Glutamatergic neuron (in vitro differentiated cells): ENCODE measurements at places on chromosomes 4 and X.

DNA sequence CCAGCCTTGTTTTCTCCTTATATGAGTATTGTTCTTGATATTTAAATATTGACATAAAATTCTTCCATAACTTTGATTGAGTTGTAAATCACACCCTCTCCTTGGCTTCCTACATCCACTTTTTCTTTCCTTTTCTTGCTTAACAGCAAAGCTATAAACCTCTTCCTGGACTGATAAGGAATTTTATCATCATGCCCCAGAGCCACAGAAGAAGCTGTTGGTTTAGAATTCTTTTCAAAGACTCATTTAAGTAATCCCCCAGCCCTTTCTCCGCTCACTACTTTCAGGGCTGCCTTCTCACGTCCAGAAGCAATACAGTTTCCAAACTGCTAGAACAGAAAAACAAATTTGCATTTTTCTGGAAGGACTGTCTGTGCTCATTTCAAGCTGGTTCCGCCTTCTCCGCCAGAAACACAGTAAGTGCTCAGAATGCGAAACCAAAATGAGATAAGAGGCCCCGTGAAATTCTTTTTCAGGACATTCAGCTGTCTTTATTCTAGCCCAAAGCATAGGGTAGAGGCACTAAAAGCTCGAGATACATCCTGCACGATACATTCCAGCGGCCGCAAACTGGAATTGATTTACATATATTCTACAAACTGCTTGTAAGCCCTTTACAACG lies 849 bp downstream of the MID1 start:
- no peak for DNase-seq

DNA sequence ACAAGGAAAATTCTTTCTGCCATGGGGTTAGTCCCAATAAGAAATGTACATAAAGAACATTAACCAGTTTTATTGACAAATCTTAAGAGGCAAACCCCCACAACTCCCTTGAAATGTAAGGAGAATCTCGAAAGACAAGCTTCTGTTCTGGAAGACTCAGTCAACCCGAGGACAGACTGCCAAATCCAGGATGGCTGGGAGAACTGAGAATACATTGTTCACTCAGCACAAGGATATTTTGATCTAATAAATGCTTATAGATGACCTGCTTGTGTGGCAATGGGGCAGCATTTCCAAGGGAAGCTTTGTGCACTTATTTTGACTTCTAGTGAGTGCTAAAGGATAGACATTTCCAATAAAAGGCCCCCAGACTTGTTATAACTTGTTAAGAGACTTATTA lies 280.4 kb downstream of the DHX15 start:
- DNase-seq: no peak

- DNase-seq: no peak
Observed at GRCh38 chrX:24799078-24799477, 105.4 kb downstream of the POLA1 start.

DNA sequence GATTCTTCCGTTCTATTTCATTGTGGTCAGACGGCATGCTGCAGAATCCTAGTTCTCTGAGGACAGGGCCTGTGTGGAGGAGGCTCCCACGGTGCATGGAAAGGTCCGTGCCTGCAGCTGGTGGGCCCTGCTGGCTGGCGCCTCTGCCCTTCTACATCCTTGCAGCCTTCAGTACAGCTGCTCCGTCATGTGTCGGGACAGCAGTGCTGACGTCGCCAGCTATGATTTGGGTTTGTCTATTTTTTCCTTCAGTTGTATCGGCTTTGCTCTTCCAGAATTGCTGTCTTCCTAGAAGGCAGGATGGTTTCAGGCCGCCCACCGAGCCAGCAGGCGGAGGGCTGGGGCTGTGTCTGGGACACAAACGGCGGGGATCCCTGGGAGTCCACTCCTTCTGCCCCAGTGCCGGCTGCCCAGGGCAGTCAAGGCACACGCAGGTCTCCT lies 32.1 kb upstream of the CPLX1 start:
- peak; percentile 9 for DNase-seq

DNA sequence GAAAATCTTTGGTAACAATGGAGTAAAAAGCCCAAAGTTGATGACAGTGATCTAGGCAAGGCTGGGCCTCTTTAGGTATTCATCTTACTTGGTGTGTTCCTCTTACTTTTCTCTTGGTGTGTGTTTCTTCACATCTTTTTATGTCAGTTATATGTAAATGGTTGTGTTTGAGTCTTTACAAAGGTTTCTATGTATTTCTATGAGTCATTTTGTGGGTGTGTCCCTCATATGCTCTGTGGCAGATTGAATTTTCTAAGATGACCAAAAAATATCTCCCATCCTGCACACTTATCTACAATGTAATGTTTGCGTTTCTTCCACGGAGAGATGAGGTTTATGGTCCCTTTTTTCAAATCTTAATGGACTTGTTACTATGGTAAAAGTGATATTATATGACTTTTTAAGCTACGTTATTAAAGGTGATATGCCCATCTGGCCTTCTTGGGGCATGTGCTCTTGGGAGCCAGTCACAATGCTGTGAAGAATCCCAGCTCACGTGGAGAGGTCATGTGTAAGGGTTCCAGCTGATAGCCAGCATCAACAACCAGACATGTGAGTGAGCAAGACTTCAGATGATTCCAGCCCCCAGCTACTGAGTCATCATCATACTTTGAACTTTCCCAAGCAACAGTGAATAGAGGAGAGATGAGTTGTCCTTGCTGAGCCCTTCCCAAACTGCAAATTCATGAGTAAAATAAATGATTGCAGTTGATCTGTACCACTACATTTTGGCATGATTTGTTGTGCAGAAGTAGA lies 126.9 kb downstream of the CBLL2 start:
- DNase-seq: no peak

DNA sequence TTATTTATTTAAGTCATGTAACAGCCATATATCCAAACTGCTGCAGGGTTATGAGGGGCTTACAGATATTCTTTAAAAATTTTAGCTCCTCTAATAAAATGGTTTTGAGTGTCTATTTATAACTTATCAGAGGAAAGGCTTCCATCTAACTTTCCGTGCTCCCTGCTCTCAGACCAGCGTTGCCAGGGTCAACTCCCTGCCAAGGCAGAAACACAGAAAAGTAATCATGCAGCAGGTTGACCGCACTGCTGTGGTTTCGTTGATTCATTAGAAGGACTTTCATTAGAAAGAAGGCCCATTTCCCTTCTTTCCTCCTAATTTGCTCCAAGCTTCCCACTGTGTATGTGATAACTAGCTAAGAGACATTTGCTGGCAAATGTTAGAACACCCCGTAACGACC lies 33.9 kb downstream of the BCLAF3 start:
- no peak for DNase-seq

- DNase-seq: no peak
Observed at GRCh38 chrX:123753656-123754350, 21.0 kb upstream of the THOC2 start.

DNA sequence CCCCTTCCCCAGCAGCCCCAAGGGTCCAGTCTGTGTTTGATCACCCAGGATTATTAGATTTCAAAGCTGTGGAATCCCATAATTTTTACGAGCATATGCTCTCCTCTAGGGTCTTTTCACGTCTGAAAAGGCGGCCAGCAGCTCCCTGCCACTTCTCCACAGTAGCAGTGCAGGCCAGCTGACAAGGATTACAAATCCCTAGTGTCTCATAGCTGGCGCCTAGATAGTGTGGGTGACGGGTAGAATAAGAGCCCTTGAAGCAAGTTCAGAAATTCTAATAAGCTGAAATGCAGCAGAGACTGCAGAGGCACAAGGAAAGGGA lies 79.4 kb downstream of the RLIM start:
- DNase-seq: no peak

GRCh38 chr4:22884157-22884556 lies 191.4 kb downstream of the GBA3 start:
- no peak for DNase-seq

GRCh38 chr4:33091961-33092360 lies 2371.8 kb downstream of the PCDH7 start:
- DNase-seq: no peak

GRCh38 chr4:185656467-185656931 lies 121.2 kb upstream of the PDLIM3 start:
- DNase-seq: no peak

DNA sequence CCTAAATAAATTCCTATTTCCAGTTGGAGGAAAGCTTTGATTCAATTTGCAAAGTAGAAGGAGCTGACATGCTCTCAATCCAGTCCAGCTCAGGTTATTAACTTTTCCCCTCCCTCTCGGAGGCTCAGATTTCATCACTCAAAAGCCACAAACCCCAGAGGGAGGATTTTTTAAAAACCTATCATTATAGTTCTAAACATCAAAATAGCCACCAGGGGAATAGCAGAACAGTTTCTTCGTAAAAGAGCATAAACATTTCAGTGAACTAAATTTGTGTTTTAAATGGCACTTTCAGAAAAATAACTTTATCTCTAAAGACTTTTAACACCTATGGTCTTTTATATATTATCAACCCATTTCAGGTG lies 8.8 kb downstream of the GPRIN3 start:
- DNase-seq: no peak

GRCh38 chr4:186887291-186887700 lies 163.6 kb upstream of the FAT1 start:
- DNase-seq: no peak

GRCh38 chr4:159134429-159134828 lies 31.6 kb downstream of the RAPGEF2 start:
- no peak for DNase-seq

DNA sequence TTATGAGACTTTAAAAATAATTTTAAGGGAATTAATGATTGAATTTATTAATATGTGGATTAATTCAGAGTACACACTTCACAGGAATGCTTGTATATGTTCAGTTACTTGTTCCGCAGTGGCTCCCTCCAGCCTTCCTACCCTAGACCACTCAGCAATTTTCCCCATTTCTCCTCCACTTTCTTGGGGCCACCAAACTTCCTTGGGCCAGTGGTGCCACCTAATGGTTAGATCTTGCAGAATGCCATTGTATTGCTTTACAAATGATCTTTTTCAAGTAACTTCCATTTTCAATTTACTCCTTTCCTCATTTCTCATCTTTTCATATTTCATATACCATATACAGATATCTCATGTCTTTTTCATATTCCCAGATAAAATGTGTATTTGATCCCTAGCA lies 3.6 kb upstream of the RNF175 start:
- no peak for DNase-seq
